Uterus (tissue), 4 donors: ENCODE measurements at places on chromosomes 5 and 9. TPM values are rescaled to one million over a fixed set of nuclear protein-coding genes. Genes with fewer than 3 reads are reported as not detected.
A peak's percentile ranks its signal among the peaks of the same experiment; 100 is the strongest.

The ANKRD55 gene
- total RNA-seq: 0.55 TPM

The NR2F1 gene
- 26.8 TPM for total RNA-seq

The GPR151 gene
- not detected for total RNA-seq

The CER1 gene
- total RNA-seq: 0.97 TPM

The ZNF483 gene
- total RNA-seq: 11.0 TPM

The FAM221B gene
- not detected for total RNA-seq

The MEGF9 gene
- 13.7 TPM for total RNA-seq

- no peaks in the 10 kb centered on the region for H3K4me1 ChIP-seq
- no peak overlapping the region for H3K27ac ChIP-seq
- H3K4me3 ChIP-seq: no peak overlapping the region
- H3K36me3 ChIP-seq: no peaks in the 10 kb centered on the region
Measured at GRCh38 chr5:141533897-141534296, 45.0 kb downstream of the PCDHGC5 start.

DNA sequence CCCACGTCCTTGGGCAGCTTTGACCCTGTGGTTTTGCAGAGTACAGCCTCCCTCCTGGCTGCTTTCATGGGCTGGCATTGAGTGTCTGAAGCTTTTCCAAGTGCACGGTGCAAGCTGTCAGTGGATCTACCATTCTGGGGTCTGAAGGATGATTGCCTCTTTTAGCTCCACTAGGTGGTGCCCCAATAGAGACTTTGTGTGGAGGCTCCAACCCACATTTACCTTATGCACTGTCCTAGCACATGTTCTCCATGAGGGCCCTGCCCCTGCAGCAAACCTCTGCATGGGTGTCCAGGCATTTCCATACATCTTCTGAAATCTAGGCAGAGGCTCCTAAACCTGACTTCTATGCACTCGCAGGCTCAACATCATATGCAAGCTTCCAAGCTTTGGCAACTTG lies 644.2 kb upstream of the CDH9 start:
- no peaks in the 10 kb centered on the region for H3K4me1 ChIP-seq
- H3K27me3 ChIP-seq: no peaks in the 10 kb centered on the region
- H3K36me3 ChIP-seq: no peaks in the 10 kb centered on the region
- H3K4me3 ChIP-seq: no peak overlapping the region

DNA sequence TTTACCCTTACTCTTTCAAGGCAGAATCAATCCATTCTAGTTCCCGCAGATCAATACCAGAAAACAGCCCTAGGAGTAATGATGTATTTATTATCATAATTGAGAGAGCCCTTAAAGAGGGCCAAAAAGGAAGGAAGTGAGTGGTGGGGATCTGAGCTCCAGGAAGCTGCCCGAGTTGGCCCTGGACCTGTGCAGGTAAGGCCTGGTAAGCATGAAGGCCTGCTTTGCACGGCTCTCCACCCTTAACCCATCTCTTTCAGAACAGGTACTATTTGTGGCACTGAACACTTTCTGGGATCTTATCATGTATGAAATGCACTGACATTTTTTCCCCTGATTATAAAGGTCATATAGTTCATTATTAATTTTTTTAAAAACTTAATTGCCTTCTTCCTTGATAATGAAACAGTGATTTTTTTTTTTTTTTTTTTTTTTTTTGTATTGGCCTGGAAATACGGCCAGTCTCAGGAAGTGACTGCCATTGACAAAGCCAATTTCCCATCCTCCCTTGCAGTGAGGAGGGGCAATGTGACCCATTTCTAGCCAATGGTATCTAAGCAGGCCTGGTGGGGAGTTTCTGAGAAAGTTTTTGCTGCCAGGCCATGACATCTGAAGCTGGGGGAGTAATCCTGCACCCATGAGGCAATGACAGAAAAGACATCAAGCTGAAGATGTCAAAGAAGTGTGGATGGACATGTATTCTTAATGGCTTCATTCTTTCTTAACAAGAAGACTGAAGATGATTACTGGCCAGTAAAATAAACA lies 6.3 kb upstream of the MVB12B start:
- H3K36me3 ChIP-seq: no peaks in the 10 kb centered on the region
- no peaks in the 10 kb centered on the region for H3K4me1 ChIP-seq
- no peak overlapping the region for H3K27ac ChIP-seq
- DNase-seq: no peak

DNA sequence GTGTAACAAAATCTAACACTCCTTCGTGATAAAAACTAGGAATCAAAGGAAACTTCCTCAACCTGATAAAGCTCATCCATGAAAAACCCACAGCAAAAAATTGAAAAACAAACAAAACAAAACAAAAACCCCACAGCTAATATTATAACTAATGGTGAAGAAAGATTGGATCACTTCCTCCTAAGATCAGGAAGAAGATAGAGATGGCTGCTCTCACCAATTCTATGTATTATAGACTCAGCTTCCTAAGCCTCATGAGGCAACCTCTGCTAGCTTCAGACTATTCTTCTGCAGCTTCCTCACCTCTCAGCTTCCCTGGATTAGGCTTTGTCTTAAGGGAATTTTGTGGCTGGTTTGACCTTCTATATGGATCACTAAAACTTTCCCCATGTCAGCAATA lies 40.1 kb downstream of the PHAX start:
- no peaks in the 10 kb centered on the region for H3K27me3 ChIP-seq
- H3K36me3 ChIP-seq: no peaks in the 10 kb centered on the region
- H3K4me1 ChIP-seq: no peaks in the 10 kb centered on the region

GRCh38 chr5:108084105-108084504 lies 297.8 kb downstream of the FBXL17 start:
- no peaks in the 10 kb centered on the region for H3K27me3 ChIP-seq
- no peak overlapping the region for H3K27ac ChIP-seq
- no peak for DNase-seq
- H3K4me1 ChIP-seq: no peaks in the 10 kb centered on the region
- no peak overlapping the region for H3K4me3 ChIP-seq
- H3K36me3 ChIP-seq: no peaks in the 10 kb centered on the region

DNA sequence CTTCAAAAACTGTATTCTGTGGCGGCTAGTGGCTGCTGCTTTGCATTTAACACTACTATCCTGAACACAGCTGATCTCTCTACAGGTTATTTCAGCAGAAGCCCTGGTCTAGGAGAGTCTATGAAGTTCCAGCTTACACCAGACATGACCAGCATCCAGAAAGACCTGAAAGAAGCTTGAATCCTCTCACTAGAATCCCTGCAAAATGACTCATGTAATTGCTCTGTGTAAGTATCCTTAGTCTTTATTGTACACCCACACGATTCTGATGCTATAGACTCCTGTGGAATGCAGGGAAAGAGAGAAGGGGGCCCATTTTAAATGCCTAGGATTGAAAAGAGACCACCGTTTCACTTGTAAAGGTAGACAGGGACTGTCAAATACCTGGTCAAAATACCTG lies 859 bp upstream of the GRIA1 start:
- H3K4me1 ChIP-seq: no peaks in the 10 kb centered on the region
- H3K27me3 ChIP-seq: peaks cover 9% of the 10 kb centered on the region
- DNase-seq: no peak
- H3K4me3 ChIP-seq: no peak overlapping the region

DNA sequence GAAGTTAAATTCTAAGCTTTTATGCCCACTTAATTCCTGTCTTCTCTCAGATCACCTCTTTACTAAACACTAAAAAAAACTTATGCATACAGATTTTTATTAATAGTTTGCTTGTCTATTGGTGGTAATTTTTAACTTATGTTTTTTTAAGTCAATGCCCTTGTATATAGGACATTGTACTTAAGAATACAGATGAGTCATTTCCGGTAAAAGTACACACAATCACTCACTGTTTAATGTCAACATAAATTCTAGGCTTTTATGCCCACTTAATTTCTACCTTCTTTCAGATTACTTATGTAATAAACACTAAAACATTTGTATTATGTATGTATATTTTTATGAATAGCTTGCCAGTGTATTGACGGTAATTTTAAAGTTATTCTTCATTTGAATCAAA lies 872.8 kb upstream of the CDH9 start:
- no peak overlapping the region for H3K4me3 ChIP-seq
- no peaks in the 10 kb centered on the region for H3K36me3 ChIP-seq
- no peak for DNase-seq
- no peaks in the 10 kb centered on the region for H3K4me1 ChIP-seq
- H3K27ac ChIP-seq: no peak overlapping the region

GRCh38 chr9:115650768-115651167 lies 502.8 kb upstream of the PAPPA start:
- H3K36me3 ChIP-seq: no peaks in the 10 kb centered on the region
- no peaks in the 10 kb centered on the region for H3K4me1 ChIP-seq
- no peak overlapping the region for H3K4me3 ChIP-seq

DNA sequence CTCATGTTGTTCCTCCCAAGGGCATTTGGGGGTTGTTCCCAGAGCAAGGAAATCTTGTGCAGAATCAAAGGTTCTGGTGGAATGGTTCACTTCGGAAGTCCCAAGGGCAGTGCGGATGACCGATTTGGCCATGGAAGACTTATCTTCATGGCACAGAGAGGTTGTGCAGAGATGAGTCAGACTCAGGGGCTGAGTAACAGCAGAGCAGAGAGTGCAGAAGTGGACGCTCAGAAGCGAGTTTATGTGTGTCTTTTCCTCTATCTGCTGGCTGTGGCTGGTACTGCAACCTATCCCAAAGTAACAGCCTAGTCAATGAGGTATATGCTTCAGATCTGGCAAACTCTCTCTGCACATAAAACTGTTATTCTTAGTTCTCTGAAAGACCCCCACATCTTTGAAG lies 118.1 kb downstream of the DPYSL3 start:
- no peaks in the 10 kb centered on the region for H3K36me3 ChIP-seq
- DNase-seq: peak; percentile 33
- H3K4me1 ChIP-seq: no peaks in the 10 kb centered on the region
- H3K4me3 ChIP-seq: no peak overlapping the region
- H3K27ac ChIP-seq: no peak overlapping the region

DNA sequence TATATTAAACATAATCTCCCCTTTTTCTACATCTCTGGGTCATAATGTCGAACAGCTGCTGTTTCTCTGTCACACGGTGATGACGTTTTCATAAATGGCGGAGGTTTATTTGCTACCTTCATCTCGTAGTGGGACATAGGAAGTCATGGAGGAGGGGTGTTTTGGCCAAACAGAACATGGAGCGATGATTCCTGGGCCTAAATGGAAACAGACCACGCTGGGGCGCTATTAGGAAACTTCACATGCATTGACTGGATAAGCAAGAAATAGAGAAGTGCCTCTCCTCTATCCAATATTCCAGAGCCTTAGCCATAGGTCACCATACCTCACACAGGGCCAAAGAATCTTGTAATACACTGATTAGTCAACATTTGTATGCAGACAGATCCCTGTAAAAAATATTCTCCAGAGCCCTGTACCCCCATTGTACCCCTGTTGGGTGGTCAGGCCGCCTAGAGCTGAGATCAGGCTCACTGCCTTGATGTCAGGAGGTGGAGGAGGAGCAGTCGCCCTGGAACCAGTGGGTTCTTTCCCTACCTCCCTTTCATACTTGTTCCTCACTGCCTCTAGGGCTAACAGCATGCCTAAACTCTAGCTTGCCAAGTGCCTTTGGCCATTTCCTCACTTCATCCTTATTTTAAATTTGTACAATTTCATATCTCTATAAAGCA lies 77.8 kb upstream of the SPIN1 start:
- no peaks in the 10 kb centered on the region for H3K36me3 ChIP-seq
- no peaks in the 10 kb centered on the region for H3K4me1 ChIP-seq
- H3K27me3 ChIP-seq: no peaks in the 10 kb centered on the region
- no peak overlapping the region for H3K27ac ChIP-seq
- no peak overlapping the region for H3K4me3 ChIP-seq

- H3K27ac ChIP-seq: no peak overlapping the region
- H3K27me3 ChIP-seq: no peaks in the 10 kb centered on the region
- H3K4me3 ChIP-seq: no peak overlapping the region
- no peaks in the 10 kb centered on the region for H3K36me3 ChIP-seq
- DNase-seq: no peak
Measured at GRCh38 chr9:123589361-123590239, 233.6 kb downstream of the CRB2 start.

DNA sequence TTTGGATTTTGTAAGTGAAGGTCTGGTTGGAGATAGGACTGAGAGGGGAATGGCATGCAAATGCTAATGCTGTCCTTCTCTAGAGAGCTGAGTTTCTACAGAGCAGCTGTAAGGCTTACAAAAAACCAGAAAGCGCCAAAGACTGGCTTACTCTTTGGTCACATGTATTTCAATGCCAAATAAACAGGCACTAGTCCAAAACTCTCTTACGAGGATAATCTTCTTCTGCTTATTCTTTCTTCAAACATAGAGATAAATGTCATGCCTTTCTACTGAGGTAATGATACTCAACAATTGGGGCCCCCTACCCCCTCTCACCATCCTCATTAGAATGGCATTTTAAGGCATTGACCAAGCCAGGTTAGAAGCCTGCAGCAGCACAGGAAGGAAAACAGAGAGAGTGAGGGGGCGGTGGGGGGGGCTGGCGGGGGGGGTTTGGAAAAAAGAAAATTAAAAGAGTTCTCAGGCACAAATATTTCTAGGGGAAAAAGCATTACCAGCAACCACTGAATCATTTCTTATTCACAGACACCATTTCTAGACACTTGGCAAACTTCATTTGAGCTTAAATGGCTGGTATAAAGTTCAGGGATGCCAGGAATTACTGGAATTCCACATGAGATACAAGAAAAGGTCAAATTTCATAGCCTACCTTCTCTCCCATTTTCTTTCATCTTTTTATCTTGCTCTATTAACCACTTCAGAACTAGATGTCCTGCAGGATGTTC lies 34.0 kb downstream of the PUM3 start:
- no peaks in the 10 kb centered on the region for H3K27me3 ChIP-seq
- no peak for DNase-seq
- H3K36me3 ChIP-seq: no peaks in the 10 kb centered on the region
- no peak overlapping the region for H3K4me3 ChIP-seq
- peaks cover 4% of the 10 kb centered on the region for H3K4me1 ChIP-seq

DNA sequence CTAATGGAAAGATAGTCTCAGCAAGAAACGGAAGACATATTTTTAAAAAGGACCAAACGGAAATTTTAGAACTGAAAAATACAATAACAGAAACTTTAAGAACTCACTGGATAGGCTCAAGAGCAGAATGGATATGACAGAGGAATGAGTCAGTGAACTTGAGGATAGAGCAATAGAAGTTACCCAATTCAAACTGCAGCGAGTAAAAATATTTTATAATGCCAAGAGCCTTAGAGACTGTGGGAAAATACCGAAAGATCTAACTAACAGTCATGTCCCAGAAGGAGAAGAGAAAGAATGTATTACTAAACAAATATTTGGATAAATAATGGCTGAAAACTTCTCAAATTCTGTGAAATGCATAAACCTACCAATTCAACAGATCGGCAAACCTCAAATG lies 40.8 kb downstream of the ADAMTS2 start:
- H3K27ac ChIP-seq: peak overlapping the region; percentile 64
- no peak overlapping the region for H3K4me3 ChIP-seq

- DNase-seq: no peak
- peaks cover 6% of the 10 kb centered on the region for H3K4me1 ChIP-seq
- no peak overlapping the region for H3K4me3 ChIP-seq
- H3K27me3 ChIP-seq: no peaks in the 10 kb centered on the region
- H3K27ac ChIP-seq: no peak overlapping the region
- no peaks in the 10 kb centered on the region for H3K36me3 ChIP-seq
Measured at GRCh38 chr5:179803651-179804554, 2.8 kb downstream of the MGAT4B start.

- no peaks in the 10 kb centered on the region for H3K4me1 ChIP-seq
- no peaks in the 10 kb centered on the region for H3K36me3 ChIP-seq
- H3K4me3 ChIP-seq: no peak overlapping the region
- DNase-seq: no peak
- H3K27ac ChIP-seq: no peak overlapping the region
Measured at GRCh38 chr9:100281676-100282387, 70.9 kb downstream of the TEX10 start.

- H3K4me1 ChIP-seq: no peaks in the 10 kb centered on the region
- no peaks in the 10 kb centered on the region for H3K36me3 ChIP-seq
- DNase-seq: no peak
- H3K27ac ChIP-seq: no peak overlapping the region
- H3K4me3 ChIP-seq: no peak overlapping the region
Measured at GRCh38 chr9:77710316-77710715, 62.2 kb upstream of the GNA14 start.
